ENCODE measurements at places on chromosomes 5 and 9. TPM values are rescaled to one million over a fixed set of nuclear protein-coding genes. Genes with fewer than 3 reads are reported as not detected.

GRCh38 chr5:37184748-37185364, 64.3 kb downstream of the CPLANE1 start:
- no peak for DNase-seq

DNA sequence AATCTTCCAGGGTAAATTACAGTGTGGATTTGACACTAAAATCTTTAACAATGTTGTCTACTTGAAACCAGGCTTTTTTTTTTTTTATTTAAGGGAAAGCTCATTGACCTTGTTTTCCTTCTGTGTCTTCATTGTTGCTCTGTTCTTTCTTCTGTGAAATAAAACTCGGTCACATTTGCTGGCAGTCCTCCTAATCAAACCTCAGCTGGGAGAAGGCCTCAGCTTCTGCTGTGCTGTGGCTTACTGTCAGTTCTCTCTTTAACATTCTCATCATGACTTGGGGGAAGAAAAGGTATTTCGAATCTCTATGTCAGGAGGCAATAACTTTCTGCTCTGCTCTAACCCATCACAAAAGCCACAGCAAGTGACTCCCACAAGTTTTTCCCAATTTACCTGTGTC, 268.9 kb downstream of the ZNF608 start:
- DNase-seq: no peak

DMRTA1 gene
- total RNA-seq: 11.0 TPM

DNA sequence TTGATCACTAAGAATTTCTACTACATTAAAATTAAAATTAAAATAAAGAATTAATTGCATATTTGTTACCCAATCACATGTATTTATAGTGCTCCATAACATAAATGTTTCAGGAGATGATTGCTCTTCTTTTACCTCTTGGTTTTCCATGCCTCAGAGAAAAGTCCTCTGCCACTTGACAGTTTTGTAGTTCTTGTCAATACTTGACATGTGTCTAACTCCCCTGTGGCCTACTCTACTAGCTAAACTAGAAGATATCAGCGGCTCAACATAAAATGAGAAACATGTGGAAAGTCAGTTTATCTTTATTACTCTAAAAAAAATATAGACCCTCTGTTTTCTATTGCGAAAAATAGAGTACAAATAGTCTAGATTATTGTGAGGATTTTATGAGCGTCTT, 650.6 kb upstream of the NUDT12 start:
- no peak for DNase-seq

DNA sequence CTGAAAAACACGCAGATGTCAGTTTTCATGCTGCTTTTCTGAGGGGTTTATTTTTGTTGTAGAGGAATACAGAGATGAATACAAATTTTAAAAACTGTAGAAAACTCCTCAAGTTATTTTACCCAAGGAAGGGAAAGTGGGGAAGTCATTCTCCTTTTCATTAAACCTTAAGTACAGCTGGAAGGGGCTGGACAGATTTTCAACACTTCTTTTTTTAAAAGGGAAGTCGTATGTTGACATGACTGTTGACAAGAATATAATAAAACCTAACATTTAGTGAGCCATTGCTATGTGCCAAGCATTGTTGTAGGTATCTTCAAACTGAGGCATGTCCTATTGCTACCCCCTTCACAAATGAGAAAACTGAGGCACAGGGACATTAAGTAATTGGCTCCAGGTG, 235.7 kb upstream of the ELL2 start:
- DNase-seq: no peak

GRCh38 chr9:135329571-135330306, 149.8 kb upstream of the PPP1R26 start:
- peak; percentile 4 for DNase-seq

DDX4 gene
- 0.48 TPM for total RNA-seq

- no peak for DNase-seq
Measured at GRCh38 chr9:122819791-122820489, 8.4 kb downstream of the PDCL start.

- peak; percentile 83 for DNase-seq
Measured at GRCh38 chr9:33044162-33044673, 19.1 kb downstream of the DNAJA1 start.

IFNE gene
- total RNA-seq: not detected

DNA sequence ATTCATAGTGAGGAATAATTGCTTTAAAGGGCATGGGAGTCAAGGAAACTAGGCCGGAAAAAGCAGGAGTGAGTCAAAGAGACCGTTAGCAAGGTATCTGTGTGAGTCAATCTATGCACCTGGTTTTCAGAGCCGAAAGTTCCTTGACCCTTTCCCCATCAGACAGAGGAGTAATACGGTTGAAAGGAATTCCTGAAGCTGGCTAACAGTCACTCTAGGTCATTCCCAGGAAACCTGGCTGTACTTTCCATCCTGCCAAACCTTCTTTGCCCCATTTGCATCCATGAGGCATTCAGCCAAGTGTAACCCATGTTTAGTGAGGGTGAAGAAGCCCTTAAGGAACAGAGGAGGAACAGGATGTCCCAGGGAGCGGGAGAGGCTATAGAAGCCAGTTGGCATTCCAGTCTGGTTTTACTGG, 16.2 kb downstream of the RBM18 start:
- DNase-seq: no peak

- DNase-seq: no peak
Measured at GRCh38 chr9:114149181-114149580, 6.2 kb upstream of the COL27A1 start.

IGFBPL1 gene
- total RNA-seq: not detected

DNA sequence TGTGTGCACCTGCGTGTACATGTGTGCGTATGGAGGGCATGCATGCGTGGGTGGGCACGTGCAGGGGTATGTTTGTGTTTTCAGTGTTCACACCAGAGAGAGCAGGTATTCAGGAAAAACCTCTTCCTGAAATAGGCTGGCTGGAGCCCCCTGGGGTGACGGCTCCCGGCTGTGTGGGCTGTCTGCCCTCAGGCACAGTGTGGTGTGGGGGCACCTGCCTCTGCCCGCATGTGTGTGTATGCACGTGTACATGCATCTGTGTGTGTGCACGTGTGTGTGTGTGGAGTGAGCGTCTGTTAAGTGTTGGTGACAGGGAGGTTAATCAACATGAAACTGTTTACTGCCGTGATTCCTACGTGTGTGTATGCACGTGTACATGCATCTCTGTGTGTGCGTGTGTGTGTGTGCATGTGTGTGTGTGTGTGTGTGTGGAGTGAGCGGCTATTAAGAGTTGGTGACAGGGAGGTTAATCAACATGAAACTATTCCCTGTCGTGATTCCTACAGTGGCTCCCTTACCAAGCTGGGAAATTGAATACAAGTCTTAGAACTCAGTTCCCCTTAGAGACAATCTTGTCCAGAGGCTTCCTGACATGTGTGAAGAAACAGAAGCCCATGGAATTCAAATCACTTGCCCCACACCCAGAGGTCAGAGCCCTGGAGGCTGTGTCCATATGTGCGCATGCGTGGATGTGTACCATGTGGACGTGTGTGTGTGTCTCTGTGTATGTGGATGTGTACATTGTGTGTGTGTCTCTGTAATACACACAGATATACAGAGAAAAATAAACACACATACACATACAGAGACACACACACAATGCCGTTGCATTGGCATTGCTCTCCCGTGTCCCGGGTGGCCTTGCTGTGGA, 372.4 kb upstream of the IRX4 start:
- no peak for DNase-seq

GRCh38 chr9:134316449-134317160, 9.7 kb upstream of the RXRA start:
- no peak for DNase-seq

SPATA6L gene
- total RNA-seq: 0.51 TPM

GRCh38 chr5:180467028-180467975, 26.9 kb upstream of the CNOT6 start:
- no peak for DNase-seq

ZDHHC11B gene
- total RNA-seq: 15.1 TPM

ACTBL2 gene
- total RNA-seq: not detected

CARD9 gene
- 2.9 TPM for total RNA-seq

- DNase-seq: no peak
Measured at GRCh38 chr5:80975065-80975464, 14.9 kb downstream of the RASGRF2 start.

- no peak for DNase-seq
Measured at GRCh38 chr5:1733369-1733768, 66.3 kb downstream of the MRPL36 start.

DNA sequence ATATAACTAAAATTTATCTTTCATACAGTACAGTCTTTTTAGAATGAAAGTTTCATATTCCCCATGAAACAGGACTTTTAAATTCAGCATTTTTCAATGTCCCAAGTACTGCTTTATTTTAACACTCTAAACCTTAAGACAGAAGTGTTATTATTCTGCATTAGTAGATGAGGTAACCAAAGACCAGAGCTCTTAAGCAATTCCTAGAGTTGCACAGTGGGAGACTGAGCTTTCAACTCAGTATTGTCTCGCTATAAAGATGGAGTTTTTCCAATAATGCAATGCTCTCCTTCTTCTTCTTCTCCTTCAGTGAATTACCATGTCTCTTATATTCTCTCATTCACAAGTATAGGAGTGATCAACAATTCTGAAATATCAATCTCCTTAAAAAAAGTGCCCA, 479.7 kb downstream of the CETN3 start:
- no peak for DNase-seq

DNA sequence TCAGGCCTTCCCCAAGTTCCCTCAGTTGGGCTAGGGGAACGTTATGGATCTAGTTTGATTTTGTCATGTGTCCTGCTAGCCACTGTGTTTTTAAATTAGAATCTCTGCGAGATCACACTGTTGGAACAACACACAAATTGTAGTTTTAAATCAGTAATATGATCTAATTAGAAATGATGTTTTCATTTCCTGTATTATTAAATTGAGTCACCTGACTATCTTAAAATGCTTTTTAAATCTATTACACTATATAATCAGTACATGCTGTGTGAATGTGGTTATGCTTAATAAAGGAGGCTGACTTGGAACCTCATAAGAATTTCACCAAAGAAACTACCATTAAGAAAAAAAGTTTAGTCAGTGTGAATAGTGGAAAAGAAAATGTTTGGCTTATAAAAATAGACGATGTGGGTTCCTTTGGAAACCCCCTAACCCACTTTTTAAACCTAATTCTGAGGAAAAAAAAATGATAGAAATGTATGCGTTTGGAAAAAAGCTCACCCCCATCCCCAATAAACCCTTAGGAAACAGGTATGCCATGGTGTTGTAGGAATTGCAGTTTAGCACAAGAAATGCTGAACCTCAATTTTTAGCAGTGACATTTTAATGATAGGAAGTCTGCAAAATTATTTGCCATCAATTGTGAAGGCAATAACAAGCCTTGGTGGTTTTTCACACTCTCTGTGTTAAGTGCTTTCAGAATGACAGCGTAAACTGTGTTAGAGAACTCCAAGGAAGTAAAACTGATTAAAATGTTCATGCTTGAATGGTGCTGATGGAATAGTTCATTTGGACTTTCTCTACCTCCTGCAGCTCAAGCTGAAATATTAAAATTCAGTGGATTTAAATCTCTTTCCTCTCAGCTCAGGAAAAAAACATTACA, 59.0 kb downstream of the TLE4 start:
- DNase-seq: no peak

SLC31A2 gene
- total RNA-seq: 3.0 TPM

PCDHA1 gene
- not detected for total RNA-seq

TCOF1 gene
- total RNA-seq: 9.4 TPM

GRCh38 chr5:14968796-14969195, 97.2 kb upstream of the ANKH start:
- DNase-seq: no peak

DNA sequence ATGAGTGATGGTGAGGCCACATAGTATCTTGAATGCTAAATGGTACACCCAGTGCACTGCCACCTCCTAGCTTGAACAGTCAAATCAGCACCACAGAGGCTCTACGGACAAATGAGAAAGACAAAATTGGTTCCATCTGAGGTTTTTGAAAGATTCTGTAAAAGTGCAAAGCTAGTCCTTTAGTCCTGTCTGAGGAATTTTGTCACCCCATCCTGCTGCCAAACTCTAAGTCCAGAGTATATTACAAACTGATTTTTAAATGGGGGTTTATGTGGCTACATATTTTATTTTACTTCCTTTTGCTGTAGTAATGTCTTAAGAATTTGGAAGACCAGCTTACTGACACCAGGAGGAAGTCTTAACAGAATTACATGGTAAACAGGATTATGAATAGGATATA, 7.7 kb downstream of the FREM1 start:
- DNase-seq: no peak

GRCh38 chr9:115883467-115884329, 269.9 kb upstream of the PAPPA start:
- peak; percentile 22 for DNase-seq

- no peak for DNase-seq
Measured at GRCh38 chr5:87002485-87002884, 265.2 kb upstream of the RASA1 start.

GRCh38 chr9:31320494-31320893, 1063.9 kb upstream of the ACO1 start:
- DNase-seq: no peak

- no peak for DNase-seq
Measured at GRCh38 chr5:162248107-162248713, 180.6 kb downstream of the GABRG2 start.

GRCh38 chr5:3564827-3565518, 30.7 kb upstream of the IRX1 start:
- no peak for DNase-seq

NSG2 gene
- not detected for total RNA-seq

PHF24 gene
- total RNA-seq: 1.5 TPM

DNA sequence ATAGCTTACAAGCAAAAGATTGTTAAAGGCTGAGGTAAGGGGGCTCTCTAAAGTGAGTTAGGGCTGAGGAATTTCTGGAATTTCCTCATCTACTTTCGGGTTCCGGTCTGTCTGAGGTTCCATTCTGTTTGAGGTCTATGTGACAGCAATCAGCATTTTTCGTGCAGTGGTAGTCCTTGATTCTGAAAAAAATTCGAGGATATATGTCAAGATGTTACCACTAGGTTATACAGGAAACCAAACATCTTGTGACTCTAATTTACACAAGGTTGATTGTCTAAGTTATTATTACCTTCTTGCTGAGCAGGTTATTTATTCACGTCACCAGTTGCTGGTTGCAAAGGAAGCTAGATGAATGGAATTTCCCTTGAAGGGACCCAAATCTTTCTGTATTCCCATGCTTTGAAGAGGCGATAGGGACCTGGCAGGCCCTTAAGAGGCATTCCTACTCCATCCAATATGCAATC, 35.2 kb downstream of the RLN2 start:
- DNase-seq: no peak

DNA sequence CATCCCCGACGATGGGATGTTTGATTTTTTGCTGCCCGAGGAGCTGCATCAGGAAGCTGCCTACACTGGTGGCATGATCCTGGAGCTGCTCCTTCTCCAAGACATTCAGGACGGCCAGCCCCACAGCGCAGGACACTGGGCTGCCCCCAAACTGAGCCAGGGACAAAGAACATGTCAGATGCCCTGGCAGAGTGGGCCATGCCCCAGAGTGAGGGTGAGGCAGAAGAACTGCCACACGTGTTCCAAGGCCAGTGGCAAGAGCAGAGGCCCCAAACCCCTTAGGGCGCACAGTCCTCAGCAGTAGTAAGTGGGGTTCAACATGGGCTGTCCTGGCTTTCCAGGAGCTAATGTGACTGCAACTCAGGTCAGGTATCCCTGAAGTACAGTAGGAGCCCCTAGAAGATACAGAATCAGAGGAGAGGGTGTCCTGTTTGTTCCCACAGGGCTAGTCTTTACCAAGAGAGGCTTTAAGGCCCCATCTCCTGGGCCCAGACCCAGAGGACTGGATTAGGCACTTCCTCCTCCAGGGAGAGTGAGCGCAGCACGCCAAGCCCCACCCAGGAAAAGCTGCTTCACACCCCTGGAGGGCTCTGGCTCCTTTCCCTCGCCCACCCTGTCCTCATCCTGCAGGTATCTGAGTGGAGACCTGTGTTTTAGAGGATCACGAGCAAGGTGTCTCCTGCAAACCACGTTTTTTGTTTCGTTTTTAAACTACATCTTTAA, 11.1 kb downstream of the HNRNPAB start:
- no peak for DNase-seq

- DNase-seq: no peak
Measured at GRCh38 chr9:134061019-134061687, 6.7 kb downstream of the BRD3 start.

Measured in uterus (tissue), 4 donors.